SJSA1 (cell line): ENCODE measurements at places on chromosomes 11 and 22.

DNA sequence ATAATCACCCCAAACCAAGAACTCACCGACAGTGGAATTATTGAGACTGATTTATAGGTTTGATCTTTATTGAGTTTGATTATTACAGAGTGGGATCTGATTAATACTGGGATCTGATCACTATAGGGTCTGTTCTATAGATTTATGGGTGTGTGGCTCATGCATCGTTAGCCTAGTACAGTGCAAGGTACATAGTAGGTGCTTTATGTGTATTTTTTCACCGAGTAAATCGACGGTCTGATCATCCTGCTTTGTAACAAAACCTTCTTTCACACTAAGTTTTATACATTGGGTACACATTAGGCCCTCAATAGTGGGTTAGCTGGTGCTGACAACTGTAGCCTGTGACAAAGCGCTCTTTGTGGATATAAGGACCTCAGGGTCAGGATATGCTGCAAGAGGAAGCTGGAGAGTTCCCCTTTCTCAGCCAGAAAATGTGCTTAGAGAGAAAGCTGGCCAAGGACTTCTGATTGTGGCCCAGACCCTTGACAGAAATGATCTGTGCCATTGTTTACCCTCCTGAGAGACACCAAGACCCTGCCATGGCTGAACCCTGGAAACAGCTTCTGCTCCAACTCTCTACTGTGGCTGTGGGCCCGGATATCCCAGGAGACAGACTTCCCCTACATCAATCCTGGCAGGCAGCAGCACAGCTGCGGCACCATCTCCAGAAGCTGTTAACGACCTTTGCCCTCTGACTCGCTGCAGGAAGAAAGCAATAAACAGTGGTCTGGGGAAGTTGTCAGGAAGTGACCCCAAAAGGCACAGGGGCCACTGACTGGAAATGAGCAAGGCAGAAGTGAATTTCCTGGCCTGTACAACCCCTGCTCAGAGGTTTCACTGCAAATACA lies 16.1 kb upstream of the TPP1 start:
- no peak overlapping the region for H3K4me3 ChIP-seq
- no peaks in the 10 kb centered on the region for H3K27me3 ChIP-seq
- H3K27ac ChIP-seq: no peak overlapping the region
- no peaks in the 10 kb centered on the region for H3K36me3 ChIP-seq

- peaks cover 14% of the 10 kb centered on the region for H3K4me1 ChIP-seq
- DNase-seq: peak; percentile 54
- H3K27me3 ChIP-seq: no peaks in the 10 kb centered on the region
- no peaks in the 10 kb centered on the region for H3K36me3 ChIP-seq
Observed at GRCh38 chr11:119567688-119568582, 145.0 kb upstream of the THY1 start.

DNA sequence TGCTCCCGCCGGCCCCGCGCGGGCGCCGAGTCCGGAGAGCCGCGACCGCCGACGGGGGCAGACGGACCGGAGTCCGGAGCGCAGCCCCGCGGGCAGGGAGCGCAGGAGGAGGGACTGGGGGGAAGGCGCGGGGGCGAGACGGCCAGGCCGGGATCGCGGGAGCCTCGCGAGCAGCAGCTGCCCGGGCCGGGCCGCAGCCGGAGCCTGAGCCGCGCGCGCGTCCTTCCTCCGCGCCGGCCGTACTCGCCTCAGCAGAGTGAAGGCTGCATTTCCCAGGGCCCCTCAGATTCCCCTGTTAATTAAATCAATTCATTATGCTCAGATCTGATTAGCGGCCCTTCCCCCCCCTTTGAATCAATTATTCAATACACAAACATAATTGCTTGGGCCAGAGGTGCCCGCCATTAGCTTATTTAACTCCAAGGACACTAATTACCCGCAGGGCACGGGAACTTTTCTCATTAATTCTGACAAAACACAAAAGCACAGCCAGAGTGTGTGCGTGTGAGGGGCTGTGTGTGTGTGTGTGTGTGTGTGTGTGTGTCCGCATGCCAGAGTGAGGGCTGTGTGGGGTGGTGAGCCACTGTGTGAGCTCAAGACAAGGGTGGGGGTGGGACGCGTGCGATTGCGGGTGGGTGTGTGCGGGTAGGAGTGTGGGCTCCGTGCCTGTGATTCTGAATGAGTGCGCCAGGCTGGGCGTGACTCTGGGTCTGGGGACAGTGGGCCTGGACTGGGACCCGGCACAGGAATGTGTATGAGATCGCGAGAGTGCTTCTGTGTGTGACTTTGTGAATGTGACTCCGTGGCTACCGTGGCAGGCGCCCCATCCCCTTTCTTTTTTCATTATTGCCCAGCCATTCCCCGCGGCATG lies 5.1 kb upstream of the LMO1 start:
- 0 out of 2 replicates have a peak, but pooled peaks cover 4% of the 10 kb centered on the region for H3K4me1 ChIP-seq
- H3K4me3 ChIP-seq: 0 out of 2 replicates have a peak overlapping the region, but pooled peaks have one; percentile 5
- no peak for DNase-seq
- no peaks in the 10 kb centered on the region for H3K36me3 ChIP-seq
- H3K27ac ChIP-seq: no peak overlapping the region
- peaks cover 19% of the 10 kb centered on the region for H3K27me3 ChIP-seq

GRCh38 chr11:47161134-47161854 lies 15.4 kb downstream of the ARFGAP2 start:
- no peaks in the 10 kb centered on the region for H3K27me3 ChIP-seq
- no peak overlapping the region for H3K27ac ChIP-seq
- peak; percentile 69 for DNase-seq
- H3K4me1 ChIP-seq: peaks cover 4% of the 10 kb centered on the region; the same call in 1 of the 2 replicates
- peaks cover 58% of the 10 kb centered on the region for H3K36me3 ChIP-seq
- H3K4me3 ChIP-seq: no peak overlapping the region

GRCh38 chr22:39003165-39003638 lies 10.9 kb upstream of the APOBEC3C start:
- H3K36me3 ChIP-seq: no peaks in the 10 kb centered on the region
- H3K4me3 ChIP-seq: no peak overlapping the region
- no peaks in the 10 kb centered on the region; the same call in none of the 2 replicates for H3K27me3 ChIP-seq
- peaks cover 4% of the 10 kb centered on the region; the same call in 1 of the 2 replicates for H3K4me1 ChIP-seq

GRCh38 chr22:37497062-37497599 lies 10.9 kb upstream of the MFNG start:
- H3K27ac ChIP-seq: peak overlapping the region; percentile 88
- DNase-seq: peak; percentile 91
- H3K4me1 ChIP-seq: peaks cover 23% of the 10 kb centered on the region
- H3K27me3 ChIP-seq: no peaks in the 10 kb centered on the region

DNA sequence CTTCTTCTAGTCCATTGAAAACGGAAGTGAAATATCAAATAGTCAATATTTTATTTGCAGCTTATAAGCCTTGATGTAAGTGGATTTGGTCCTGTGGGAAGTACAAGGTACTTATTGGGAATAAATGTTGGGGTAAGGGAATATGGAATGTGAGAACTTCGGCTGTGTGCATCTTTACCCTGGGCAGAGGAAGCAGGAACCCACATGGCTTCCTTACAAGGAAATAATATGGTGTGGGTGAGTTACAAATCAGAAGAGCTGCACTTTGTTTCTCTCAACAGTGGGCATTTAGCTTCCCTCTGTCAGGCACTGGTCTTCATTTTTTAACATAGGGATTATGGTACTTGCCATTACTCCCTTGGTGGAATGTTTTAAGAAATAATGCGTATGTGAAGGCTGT lies 77.9 kb downstream of the SCN3B start:
- H3K4me3 ChIP-seq: no peak overlapping the region
- DNase-seq: no peak
- H3K4me1 ChIP-seq: no peaks in the 10 kb centered on the region
- no peak overlapping the region for H3K27ac ChIP-seq
- H3K27me3 ChIP-seq: no peaks in the 10 kb centered on the region
